GM06990 (cell line): ENCODE measurements at places on chromosomes 3 and 15.

GRCh38 chr3:141228395-141228794 lies 3.2 kb upstream of the PXYLP1 start:
- DNase-seq = no peak

DNA sequence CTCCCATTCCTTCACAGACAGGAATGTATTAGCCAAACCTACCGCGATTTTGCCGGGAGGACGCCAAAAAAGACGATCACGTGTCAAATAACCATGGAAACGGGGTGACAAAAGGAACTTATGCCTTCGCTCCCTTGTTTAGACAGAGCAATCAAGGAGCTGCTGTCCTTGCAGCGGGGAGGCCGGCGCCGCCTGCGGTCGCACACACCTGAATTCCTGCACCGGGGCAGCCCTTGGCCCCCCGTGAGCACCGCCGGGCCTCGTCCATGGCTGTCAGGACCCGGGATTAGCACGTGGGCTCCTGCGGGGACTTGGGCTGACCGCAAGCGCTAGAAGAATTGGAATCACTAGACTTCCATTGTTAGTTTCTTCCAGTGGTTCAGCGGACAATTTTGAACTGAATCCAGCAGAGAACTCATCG lies 193.1 kb downstream of the SHQ1 start:
- no peak for DNase-seq

- DNase-seq = no peak
These were observed 20.4 kb upstream of the B4GALT4 start for GRCh38 chr3:119261055-119261454.

DNA sequence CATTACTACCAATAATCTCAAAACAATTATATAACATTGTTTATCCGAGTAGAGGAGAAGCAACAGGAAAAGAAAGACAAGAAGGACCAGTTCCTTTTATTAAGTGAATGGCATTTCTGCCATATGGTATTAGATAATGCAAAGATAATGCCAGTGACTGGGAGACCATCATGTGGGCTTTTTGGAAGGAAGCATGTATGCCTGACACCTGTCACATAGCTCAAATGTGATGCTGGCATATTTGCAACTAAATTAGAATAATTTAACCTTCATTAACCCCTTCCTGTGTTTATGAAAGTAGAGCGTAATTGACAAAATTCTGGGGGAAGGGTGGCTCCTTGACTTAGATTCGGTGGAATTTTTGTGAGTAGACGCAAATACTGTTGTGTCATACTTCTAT lies 733.0 kb downstream of the TUSC7 start:
- DNase-seq = no peak

DNA sequence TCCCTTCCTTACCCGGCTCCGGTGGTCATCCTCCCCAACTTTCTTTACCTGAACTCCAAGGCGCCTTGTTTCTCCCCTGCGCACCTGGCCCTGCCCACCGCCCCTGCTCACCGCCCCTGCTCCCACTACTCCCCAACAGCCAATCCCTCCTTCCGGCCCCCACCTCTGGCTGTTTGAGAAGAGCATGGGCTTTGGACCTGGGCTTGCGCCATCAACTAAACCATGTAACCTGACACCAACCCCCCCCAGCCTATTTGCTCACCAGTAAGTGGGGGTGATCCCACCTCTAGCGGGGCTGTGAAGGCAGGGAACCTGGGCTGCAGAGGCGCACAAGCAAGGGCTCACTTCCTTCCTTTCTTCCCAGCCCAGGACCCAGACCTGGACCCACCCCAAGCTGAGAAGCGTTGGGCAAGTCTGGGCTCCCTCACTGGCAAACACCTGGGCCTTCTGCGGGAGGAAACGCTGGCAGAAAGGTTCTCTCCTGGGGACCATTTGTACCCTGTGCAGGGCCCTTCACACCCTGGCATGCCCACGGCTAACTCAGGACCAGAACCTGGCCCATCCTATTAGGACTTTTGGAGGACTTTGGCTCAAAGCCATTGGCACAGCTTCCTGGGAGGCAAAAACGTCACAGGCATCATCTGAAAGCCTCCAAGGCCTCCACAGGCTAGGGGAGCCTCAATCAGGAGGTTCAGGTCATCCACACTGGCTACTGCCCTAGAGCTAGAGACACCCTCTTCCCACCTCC lies at the start of gene PLXNB1:
TSS of gene PLXNB1 (minus strand) at position 127 of the 748 bp plus-strand sequence. CDS start 5,475 bp downstream, outside the sequence.
- DNase-seq = no peak

- DNase-seq = no peak
These were observed 14.7 kb upstream of the RHO start for GRCh38 chr3:129513705-129514104.

DNA sequence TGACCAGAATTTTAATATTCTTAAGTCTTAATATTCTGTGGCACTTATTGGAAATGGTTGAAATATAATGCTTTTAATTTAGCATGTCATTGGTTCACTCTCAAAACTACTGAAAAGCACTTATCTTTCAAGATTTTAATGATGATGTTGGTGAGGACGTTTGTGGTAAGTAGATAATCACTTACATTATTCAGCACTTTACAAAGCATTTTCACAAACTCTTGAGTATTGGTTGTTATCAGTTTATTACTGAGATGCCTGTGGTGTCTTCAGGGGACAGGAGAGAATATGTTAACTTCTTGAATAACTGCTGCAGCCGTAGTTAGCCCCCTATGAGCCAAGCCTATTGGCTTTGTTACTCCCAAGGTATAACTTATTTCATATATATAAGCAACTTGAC lies 15.2 kb downstream of the TGFBR2 start:
- DNase-seq = no peak

DNA sequence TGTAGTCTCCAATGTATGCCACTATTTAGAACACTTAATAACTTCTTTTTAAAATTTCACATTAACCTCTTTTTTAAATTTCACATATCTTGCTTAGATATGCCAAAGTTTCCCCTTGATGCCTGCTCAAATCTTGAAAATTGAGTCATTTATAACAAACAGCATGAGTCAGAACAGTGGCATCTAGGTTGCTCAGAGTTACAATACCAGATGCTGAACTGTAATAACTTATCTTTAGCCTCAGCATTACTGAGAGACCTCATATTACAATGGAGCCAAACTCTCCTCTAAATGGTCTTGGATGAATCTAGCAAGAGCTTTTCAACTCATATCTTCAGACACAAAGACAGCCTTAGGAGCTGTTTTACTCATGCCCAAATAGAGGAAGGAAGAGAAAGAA lies 439.3 kb upstream of the ARPP21 start:
- DNase-seq = no peak

DNA sequence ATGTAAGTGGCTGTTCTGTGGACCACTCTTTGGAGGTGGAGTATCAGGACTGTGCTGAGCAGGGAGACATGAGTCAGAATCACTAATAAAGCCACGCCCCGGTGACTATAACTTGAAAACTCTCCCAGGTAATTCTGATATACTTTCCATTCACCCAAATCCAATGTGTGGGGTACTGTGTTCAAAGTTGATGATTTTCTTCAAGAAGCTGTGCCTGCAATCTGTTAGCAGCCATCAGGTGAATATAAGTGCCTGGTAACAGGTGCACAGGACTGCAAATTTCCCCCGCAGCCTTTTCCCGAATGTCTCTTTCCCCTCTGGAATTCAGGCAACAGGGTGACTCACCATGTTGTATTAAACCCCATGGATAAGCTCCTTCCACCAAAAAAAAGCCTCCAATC lies 17.0 kb downstream of the MAGI1 start:
- no peak for DNase-seq

DNA sequence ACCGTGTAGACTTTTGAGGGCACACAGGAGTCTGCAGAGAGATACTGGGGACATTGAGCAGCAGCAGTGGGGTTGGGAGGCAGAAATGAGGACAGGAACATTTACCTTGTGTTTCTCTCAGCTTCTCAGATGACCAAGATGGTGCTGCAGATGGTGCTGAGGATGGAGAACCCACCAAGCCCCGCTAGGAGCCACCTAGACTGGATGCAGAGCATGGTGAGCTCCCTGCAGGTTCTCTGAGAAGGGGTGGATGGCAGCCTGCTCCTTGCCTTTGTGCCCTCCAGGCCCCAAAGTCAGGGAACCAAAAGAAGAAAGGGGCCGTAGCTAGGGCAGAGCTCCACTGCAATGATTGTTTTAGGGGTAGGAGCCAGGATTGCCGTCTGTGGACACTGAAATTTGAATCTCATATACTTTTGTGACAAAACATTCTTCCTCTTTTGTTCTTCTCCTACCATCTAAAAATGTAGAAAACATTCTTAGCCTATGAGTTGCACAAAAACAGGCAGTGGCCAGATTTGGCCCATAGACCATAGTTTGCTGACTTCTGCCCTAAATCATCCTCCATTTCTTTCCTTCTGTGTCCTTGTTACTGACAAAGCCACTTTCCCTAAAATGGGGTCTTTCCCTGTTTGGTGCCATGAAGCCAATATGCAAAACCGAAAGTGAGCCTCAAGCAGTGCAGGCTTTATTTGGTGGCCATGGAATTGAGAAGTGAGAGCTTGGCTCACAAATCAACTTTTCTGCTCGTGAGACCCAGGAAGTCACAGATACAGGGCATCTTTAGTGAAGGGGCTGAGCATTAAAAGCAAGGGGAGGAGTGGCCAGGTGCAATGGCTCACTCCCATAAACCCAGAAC lies 11.9 kb upstream of the MUC20 start:
- no peak for DNase-seq

DNA sequence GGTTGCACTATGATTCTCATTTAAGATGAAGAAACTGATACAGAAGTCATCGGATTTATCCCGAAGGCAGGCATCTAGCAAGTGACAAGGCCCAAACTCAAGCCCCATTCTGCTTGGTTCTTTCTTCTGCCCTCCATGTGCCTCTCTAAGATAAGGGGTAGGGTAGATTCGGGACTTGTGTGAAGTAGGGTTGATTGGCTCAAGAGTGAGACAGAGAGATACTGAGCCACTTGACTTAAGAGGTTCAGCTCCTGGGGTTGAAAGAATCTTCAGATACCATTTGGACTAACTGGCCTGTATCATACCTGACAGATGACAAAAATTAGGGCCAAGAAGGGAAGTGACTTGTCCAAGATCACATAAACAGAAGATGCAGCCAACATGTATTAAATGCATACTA lies 891 bp downstream of the RFT1 start:
- DNase-seq = no peak

DNA sequence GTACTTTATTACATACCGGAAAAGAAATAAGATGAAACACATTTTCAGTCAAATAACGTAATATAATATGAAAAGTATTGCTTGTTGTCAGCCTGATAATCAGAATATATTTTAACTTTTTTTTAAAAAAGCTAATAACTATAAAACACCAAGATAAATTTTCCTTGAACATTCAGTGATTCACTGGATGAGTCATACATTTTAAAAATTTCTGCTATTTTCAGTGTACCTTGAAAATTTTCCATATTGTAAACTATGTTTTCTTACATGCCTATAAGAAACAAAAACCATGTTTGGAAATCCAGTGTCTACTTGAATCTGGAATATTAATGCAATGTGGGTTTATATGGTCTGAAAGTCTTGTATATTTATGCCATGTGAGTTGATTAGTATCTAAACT lies 36.3 kb upstream of the MEIS2 start:
- no peak for DNase-seq

GRCh38 chr3:16865335-16865734 lies 19.4 kb upstream of the PLCL2 start:
- no peak for DNase-seq
